ENCODE measurements at places on chromosomes 7 and 10.
A peak's percentile ranks its signal among the peaks of the same experiment; 100 is the strongest.

DNA sequence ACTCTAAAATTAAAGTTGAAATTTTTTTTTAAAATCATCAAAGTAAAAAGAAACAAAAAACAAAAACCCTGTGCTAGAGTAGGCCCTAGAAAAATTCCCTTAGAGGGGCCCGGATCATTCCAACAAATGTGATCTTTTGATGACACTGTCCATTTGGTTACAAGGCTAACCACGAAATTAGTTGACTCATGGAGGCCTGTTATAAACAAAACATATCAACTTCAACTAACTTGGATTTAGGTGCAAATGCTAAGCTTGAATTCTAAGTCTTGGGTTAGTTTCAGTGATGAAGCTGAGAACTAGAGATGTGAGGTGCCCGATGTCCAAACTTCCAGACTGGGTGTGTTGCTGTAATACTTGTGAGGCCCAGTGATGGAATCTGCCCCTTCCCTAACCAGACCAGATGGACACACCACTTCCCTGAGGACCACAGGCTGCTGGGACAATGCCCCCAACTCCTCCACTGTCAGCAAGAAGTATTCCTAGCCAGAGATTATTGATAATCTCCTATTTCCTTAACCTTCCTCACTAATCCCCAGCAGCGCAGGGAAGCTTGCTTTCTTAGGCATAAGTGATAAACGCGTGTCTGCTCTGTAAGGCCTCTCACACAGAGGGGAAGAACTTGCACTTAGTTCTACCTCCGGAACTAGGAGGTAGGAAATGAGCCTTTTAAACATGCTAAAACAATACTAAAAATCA lies 108.7 kb downstream of the RAPGEF5 start:
- no peak for DNase-seq

DNA sequence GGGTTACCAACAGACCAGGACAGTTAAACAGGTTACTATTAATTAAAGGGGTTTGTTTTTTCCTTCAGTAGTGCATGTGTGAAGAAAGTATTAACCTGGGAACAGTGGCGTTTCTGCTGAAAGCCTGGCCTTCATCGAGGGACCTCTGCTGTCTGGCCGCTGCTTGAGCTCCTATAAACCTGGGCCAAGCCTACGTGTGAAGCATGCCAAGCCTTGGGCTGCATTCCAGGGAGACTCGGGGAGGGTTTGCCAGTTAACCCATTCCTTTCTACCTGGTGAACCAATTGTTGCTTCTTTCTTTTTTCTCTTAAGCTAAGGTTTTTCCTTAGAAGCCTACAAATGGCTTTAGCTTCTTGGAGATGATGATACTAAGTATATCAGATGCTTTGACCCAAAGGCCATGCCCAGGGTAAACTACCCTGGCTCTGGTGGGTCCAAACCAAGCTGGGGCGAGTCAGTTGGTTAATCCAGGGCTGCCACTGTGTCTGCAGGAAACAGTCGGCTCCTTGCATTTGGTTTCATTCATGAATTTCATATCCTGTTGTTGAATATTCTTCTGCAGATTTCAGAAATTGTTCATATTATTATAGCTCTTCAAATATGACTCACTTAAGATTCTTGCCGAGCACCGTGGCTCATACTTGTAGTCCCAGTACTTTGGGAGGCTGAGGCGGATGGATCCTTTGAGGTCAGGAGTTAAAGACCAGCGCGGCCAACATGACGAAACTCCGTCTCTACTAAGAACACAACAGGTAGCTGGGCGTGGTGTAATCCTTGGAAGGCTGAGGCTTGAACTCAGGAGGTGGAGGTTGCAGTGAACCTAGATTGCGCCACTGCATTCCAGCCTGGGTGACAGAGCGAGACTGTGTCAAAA lies 23.8 kb downstream of the PFKP start:
- DNase-seq: no peak

GRCh38 chr7:22204312-22204711 lies 152.6 kb downstream of the RAPGEF5 start:
- DNase-seq: no peak

- DNase-seq: no peak
Measured at GRCh38 chr7:21417647-21418046, 10.2 kb upstream of the SP4 start.

GRCh38 chr10:68239596-68240150 lies 7.8 kb upstream of the ATOH7 start:
- no peak for DNase-seq

- DNase-seq: no peak
Measured at GRCh38 chr10:101630633-101630920, 42.5 kb downstream of the DPCD start.

GRCh38 chr10:93086289-93086688 lies 12.6 kb downstream of the CYP26A1 start:
- no peak for DNase-seq

GRCh38 chr7:10643545-10643944 lies 330.1 kb upstream of the PHF14 start:
- no peak for DNase-seq

DNA sequence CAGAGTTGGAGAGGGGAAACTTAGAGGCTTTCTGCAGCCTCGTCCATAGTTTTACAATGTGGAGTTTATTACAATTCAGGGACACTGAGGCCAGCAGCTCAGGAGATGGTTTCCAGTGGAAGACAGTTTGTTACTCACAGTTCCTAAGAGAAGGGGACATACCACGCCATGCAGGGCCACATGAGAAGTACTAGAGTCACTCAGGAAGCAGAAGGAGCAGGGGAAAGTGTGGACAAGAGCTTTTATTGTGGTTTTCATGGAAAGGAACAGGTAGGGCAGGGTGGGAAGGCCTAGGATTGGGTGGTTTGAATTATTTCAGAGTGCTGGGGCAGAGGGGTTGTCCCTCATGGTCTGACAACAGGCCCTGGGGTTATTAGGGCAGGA lies 292.1 kb upstream of the IGFBP3 start:
- no peak for DNase-seq

DNA sequence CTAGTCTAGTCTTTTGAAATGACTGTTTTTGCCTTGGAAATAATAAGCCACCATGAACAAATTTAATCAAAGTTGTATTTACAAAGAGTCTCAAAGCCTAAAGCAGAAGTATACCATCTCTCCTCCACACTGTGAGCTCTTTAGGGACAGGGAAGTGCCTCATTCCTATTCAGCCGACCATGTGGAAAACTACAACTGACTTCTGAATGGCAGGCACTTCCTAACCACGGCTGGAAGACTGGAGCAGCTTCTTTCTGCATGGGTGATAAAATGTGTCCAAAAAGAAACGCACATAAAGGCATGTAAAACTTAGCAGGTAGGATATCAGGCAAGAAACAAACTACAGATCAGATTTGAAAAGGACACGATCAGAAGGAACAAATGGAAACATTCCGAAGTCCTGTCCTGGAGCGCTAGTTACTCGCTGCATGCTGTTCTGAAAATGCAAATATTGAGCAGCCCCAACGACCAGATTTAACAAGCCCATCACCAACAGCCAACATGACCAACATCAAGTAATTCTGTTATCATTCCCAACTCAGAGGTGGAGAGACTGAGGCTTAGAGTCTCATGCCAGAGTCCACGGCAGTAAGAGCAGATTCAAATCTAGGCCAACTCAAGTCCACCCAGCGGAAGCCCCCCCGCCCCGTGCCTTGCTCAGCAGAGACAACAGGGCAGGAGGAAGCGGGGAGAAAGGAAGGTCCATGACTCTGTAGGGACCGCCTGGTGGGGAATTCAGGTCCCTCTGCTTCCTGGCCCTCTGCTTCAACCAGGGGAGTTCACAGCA lies 26.5 kb downstream of the CTBP2 start:
- DNase-seq: no peak

DNA sequence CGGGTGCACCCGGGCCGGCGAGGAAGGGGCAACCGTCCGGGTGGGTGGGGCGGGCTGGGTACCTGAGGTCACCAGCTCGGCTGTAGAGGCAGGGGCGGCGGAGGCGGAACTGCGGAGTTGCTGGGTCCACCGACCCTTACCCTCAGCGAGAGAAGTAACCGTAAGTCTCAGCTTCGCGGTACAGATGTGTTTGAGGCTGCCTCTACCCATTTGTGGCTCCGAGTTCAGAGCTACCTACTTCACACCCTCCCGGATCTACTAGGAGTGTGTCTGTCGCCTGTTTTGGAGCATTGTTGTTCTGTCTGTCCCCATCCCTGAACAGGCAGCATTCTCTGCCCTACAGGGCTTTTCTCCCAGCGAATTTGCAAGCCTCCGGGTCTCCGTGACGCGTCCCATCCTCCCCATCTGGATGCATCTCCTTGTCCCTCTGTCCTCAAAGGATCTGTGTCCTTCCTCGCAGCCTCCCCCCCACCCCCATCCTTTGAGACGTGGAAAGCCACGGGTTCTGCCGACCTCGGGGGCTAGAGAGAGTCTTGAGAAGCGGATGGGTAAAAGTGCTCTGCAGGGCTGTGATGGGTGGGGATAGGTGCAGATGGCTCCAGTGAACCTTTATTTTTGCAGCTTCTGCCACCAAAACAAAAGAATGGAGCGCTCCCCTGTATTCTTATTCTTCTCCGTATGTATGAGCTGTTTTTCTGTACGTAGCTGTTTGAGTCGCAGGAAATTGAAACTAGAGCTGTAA lies 757 bp downstream of the ANKIB1 start:
- no peak for DNase-seq

DNA sequence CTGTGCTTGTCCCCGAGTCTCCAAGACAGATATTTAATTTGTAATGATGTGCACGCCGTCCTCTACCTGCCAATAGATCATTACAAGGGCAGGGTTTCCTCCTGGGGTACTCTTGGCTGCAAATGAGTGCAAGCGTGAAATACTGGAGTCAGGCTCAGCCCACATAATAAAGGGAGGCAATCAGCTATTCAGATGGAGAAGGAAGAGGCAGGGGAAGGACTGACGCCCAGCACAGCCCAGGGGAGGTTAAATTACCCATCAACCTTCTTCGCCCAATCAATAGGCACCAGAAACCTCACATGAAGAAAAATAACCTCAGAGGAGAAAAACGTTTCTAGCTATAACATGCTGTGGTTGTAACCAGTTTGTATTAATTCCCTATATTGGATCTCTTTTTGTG lies 544.9 kb upstream of the ADARB2 start:
- DNase-seq: no peak

GRCh38 chr7:19754521-19755116 lies 18.8 kb downstream of the TMEM196 start:
- peak; percentile 57 for DNase-seq

DNA sequence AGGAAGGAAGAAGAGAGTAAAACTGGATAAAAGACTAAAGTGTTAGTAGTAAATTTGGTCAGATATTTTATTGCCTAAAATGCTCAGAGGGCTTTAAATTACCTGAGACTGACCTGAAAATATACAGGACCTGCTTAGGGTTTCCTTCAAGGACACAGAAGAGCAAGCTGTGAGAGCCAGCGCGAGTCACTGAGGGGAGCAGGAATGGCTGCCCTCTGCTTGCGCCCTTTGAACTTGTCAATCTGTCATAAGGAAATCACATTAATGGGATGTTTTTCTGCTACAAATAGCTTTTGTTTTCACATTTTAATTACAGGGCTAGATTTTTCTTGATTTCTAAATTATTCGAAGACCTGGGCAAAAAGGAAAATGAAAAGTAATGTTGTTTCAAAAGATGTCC lies 26.9 kb downstream of the DNAJB9 start:
- DNase-seq: no peak

Measured in NB4 (cell line).